ENCODE measurements at places on chromosomes 13 and 19.

DNA sequence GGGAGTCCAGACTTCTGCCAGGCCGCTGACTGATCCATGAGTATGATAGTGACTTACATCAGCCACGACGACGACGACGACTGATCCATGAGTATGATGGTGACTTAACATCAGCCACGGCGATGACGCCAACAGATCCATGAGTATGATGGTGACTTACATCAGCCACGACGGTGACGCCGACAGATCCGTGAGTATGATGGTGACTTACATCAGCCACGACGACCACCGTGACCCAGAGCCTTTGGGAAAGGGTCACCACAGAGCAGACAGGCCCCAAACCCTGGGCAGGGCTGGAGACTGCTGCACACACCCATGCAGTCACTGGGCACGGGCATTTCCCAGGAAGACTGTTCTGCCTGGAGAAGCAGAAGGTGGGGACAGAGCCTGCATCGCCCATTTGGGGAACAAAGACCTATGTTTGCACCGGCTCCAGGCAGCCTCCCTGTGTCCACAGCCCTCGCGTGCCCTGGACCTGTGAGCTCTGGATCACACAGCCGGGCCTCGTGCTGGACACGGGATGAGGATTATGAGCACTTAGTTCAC is 130.9 kb upstream of the SPACA7 start:
- no peak for DNase-seq

GRCh38 chr19:35719402-35720162 is 1.8 kb downstream of the KMT2B start:
- DNase-seq = no peak

DNA sequence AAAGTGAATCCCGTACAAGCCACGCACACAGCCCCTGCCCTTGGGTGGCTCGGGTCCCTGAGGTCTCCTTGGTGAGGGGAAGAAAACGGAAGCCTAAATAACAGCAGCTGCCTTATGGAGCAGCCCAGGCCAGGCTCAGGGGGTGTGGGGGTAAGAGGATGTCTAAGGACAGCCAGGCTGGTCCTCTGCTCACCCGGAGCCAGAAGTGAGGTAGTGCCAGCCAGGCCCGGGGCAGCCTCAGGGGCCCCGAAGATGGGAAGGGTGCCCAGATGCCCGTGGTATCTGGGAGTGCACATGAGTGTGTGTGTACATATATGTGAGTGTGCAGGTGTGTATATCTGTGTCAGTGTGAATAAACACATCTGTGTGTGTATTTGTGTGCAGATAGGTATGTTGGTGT is 38.4 kb upstream of the PEPD start:
- no peak for DNase-seq

DNA sequence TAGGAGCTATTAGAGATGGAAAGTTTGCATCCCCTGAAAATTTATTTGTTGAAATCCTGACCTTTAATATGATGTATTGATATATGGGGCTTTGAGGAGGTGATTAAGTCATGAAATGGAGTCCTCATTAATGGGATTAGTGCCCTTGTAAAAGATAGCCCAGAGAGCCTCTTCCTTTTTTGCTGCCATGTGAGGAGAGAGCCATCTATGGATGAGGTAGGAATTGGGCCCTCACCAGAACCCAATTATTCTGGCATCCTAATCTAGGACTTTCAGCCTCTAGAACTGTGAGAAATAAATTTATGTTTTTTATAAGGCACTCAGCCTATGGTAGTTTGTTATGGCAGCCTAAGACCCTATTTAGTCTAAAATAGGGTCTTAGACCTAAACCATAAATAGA is 250.2 kb upstream of the SLITRK1 start:
- no peak for DNase-seq

- DNase-seq = no peak
Observed at GRCh38 chr13:49443357-49443703, 534 bp downstream of the CAB39L start.

- DNase-seq = no peak
Observed at GRCh38 chr13:35140321-35140720, 198.3 kb downstream of the NBEA start.

Measured in T-helper 2 cell treated with Interferon-gamma antibody and Interleukin-4, amounts not matched to agents 5 μg/mL and 100 μg/mL, for 36 hours (primary cell).